ENCODE measurements at places on chromosomes 12 and 14.
A peak's percentile ranks its signal among the peaks of the same experiment; 100 is the strongest.

GRCh38 chr12:129635021-129635685 lies 268.7 kb downstream of the TMEM132D start:
- no peak for DNase-seq

DNA sequence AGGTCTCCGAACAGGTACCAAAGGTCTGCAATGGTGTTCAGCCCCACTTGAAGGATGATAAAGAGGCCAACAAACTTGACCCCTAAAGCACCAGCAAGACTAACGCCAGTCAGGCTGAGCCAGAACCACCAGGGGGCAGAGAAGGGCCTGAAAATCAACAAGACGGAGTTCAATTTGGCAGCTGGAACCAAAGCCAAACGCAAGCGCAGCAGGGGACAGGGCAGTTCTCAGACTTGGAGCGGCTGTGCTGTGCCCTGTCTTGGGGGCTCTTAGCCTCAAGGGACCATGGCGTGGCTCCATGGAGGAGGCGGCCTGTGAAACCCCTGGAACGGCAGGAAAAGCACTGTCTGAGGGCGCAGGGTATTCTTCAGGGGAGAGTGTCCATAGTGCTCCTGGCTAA lies 19.6 kb downstream of the POMT2 start:
- peak; percentile 52 for DNase-seq

- DNase-seq = no peak
These were observed 61.0 kb downstream of the SUSD6 start for GRCh38 chr14:69672356-69672755.

DNA sequence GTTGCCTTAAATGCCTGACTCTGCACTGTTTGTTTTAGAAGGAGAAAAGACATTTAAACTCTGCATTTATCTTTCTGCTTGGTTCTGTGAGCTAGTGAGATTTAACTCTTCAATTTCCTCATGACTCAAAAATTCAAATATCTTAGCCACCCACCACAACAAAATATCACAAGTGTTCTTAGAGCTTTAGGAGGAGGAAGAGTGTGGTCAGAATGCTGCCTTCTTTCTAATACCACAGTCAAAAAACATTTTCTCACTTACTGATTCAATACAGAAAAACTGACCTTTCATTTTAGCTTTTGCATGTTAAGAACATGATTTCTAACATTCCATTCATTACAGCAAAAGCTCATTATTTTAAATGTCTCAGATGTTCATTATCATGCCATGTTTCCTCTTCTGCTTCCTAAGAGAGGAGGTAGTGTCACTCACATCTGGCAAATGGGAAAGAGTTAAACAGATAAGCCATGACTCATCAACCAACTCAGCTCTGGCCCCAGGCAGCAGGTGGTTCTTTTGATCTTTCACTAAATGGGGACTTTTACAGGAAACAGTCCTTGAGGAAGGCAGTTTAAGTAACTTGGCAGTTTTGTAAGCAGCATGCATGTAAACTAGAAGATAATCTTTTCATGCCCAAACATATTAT lies 56.4 kb upstream of the RNU6-8 start:
- DNase-seq = no peak

- DNase-seq = no peak
These were observed 13.0 kb downstream of the FERMT2 start for GRCh38 chr14:52937869-52938268.

DNA sequence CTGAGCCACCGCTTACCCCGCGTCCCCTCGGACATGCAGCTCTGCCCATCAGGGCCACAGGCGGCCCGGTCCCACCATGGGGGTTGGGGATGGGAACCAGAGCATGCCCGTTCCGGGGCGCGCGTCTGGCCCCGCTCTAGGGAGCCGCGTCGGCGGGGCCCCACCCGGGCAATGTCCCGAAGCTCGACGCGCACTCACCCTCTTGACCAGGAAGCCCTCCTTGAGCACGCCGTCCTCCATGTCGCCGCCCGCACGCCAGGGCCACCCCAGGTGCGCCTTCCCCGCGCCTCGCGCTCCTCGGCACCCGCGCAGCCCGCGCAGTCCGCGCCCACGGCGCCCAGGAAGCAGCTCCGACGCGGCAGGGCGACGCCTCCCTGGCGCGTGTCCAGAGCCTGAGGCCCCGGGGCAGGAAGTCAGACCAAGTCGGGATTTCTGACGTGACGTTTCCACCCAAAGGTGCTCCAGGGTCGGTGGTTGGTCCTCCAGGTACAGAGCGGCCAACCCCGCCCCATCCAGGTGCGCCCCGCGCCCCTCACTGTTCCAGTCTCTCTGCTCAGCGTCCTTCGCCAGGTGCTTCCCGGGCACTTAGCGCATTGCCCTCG lies at the start of gene PLEK2:
Gene PLEK2 (minus strand): TSS at position 346 of the 602 bp plus-strand sequence. CDS start 106 bp downstream, at position 240.
- peak; percentile 54 for DNase-seq

GRCh38 chr12:92439420-92439805 lies 263.4 kb upstream of the PLEKHG7 start:
- DNase-seq = no peak

DNA sequence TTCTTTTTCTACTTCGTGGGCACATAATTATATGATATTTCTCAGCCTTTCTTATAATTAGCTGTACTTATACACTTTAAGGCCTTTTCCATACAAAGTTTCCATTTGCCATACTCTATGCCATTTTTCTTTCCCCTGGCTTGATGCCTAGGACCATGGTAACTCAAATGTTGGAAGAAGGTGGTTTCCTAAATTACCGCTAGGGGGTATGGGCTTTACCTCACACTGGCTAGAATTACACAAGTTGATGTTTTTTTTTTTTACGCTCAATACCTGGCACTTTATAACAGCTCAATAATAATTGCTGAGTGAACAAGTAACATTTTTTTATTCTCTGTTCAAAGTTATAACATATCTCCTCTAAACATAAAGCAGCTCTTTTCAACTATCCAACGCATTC lies 306.8 kb upstream of the LRFN5 start:
- no peak for DNase-seq

GRCh38 chr14:84937449-84937848 lies 592.5 kb upstream of the FLRT2 start:
- no peak for DNase-seq

DNA sequence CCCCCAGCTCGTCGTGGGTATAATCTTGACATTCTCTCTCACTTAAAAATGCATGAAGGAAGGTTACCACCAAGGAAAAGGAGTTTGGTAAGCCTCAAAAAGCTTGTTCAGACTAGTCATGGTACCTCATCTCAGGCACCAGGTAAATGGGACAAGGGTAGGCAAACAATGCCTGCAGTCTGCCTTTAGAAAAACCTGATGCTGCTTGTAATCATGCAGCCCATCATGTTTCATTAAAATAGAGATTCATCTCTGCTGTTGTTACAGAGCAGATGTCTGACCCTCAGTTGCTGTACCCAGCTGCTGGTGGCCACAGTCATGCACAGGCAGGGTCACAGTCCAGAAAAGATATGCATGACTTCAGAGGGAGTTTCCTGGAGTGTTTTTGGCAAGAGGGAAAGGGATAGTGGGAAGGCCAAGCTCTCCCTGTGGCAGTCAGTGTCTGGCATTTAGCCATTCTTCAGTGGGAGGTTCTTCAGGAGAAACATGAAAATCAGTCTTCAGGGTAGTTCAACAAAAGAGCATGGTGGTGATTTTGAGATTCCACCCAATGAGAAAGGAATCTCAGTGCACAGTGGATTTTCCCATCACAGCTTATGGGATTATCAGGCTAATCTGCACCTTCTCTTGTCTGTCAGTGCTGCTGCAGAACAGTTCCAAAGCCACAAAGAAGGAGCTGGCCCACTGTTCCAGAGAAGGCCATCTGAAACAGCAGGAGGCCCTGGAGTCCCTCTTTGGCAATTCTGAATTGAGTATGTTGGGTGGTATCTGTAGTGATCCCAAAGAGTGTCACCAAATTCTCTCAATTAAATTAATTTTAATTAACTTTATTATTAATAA lies 202.7 kb upstream of the FRMD6 start:
- DNase-seq = no peak

Data from CD4-positive, alpha-beta T cell treated with Interleukin-17A for 1 hour (primary cell).